Smooth muscle cell of the pulmonary artery (primary cell): ENCODE measurements at places on chromosomes 3 and 15. TPM values are rescaled to one million over a fixed set of nuclear protein-coding genes. Genes with fewer than 3 reads are reported as not detected.

The TCF12 gene
- 67.7 and 95.5 TPM in 2 replicates for total RNA-seq

The PRKCI gene
- 53.5 and 54.9 TPM in 2 replicates for total RNA-seq

The MYRIP gene
- 0.85 and 4.3 TPM in 2 replicates for total RNA-seq

The GREM1 gene
- 166 and 792 TPM in 2 replicates for total RNA-seq

The TNIK gene
- 29.5 and 67.0 TPM in 2 replicates for total RNA-seq

The FANCD2OS gene
- not detected in 2 replicates for total RNA-seq

The COLQ gene
- 0.36 and 1.3 TPM in 2 replicates for total RNA-seq

The CFAP161 gene
- total RNA-seq: 0.10 TPM in 1 of 2 replicates, not detected in the other

The FOXB1 gene
- total RNA-seq: not detected in 2 replicates

The PLSCR5 gene
- total RNA-seq: not detected in 2 replicates

The KCTD6 gene
- total RNA-seq: 8.6 and 11.9 TPM in 2 replicates

The SLC6A20 gene
- total RNA-seq: not detected in 2 replicates

The ZNF660 gene
- total RNA-seq: 1.8 and 2.2 TPM in 2 replicates

The GABRA5 gene
- not detected in 2 replicates for total RNA-seq

The CPLX3 gene
- not detected in 2 replicates for total RNA-seq

The TRIM42 gene
- not detected in 2 replicates for total RNA-seq

The PYGO1 gene
- total RNA-seq: 9.1 and 10.1 TPM in 2 replicates

The CCR8 gene
- not detected in 2 replicates for total RNA-seq

The CHST13 gene
- not detected in 2 replicates for total RNA-seq

The CD86 gene
- total RNA-seq: not detected in 2 replicates

The CDHR4 gene
- total RNA-seq: 0.07 TPM in 1 of 2 replicates, not detected in the other

The FMN1 gene
- 1.0 and 2.5 TPM in 2 replicates for total RNA-seq
